ENCODE measurements at places on chromosomes 2 and 18. TPM values are rescaled to one million over a fixed set of nuclear protein-coding genes. Genes with fewer than 3 reads are reported as not detected.

The OTOS gene
- not detected for polyA plus RNA-seq

- DNase-seq = no peak
Measured at GRCh38 chr18:72223733-72224132, 320.4 kb downstream of the CBLN2 start.

GRCh38 chr18:59752666-59753065, 55.4 kb upstream of the CCBE1 start:
- no peak for DNase-seq

GRCh38 chr2:69916106-69916505, 1.2 kb downstream of the MXD1 start:
- no peak for DNase-seq

DNA sequence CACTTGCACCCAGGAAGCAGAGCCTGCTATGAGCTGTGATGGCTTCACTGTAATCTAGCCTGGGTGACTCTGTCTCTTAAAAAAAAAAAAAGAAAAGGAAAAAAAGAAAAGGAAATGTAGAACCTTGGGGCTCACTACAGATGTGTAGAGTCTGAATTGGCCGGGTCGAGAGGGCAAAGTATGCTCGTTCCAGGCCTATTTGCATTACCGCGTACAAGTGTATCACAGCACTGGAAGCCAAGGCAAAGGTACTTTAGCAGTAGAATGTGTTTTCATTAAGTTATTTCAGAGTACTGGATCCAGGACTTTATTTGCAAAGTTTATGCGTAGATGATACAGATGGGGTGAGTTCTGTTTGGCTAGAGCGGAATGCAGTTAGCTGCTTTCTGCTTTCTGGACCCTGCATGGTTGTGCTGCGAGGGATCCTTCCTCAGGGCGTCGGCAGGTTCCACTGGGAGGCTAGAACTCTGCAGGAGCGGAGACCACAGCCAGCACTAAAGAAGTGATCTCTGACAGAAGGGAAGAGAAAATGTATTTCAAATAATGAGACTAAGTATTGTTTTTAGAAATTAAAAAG, 51.8 kb downstream of the LDLRAD4 start:
- no peak for DNase-seq

DNA sequence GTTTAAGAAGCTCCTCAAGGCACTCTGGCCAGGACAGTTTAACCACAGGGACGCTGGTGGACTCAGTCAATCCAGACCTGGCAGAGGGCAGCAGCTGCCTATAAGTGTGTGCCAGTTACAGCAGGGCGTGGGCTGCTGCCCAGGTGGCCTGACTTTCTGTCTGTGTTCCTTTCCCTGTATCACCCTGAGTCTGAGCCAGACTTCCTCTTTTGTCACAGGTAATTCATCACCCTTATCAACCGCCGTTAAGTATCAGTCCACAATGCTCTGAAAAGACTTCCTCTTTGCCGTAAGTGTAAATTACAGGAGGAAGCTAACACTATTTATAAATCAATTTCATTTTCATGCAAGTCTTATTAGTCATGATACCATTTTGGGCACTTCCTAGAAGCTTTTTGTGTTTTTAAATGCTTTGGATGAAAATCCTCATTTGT, 7.0 kb downstream of the LPIN1 start:
- no peak for DNase-seq

GRCh38 chr2:151007365-151007764, 254.3 kb downstream of the RBM43 start:
- no peak for DNase-seq

DNA sequence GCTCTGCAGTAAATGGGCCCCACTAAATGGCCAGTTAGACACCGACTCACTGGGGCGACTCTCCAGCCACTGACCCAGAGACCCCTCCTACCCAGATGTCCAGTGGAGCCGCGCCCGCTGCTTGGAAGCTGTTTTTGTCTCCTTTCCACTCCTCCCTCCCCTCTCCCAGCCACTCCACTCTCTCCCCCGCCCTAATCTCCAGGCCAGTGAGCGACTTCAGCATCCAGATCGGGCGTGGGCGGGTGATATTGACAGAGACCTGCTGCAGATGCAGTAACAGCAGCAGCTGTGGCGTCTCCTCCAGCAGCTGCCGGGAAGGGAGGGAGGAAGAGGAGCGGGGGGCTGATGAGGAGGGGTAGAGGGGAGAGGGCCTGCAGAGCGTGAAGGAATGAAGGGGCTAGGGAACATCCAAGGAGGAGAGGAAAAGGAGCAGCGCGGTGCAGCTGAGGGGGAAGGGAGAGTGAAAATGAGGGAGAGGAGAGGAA, at the start of gene SCN7A:
Gene SCN7A (minus strand): TSS at position 110 of the 485 bp plus-strand sequence. CDS start 16,553 bp downstream, outside the sequence.
- DNase-seq = peak; percentile 77

DNA sequence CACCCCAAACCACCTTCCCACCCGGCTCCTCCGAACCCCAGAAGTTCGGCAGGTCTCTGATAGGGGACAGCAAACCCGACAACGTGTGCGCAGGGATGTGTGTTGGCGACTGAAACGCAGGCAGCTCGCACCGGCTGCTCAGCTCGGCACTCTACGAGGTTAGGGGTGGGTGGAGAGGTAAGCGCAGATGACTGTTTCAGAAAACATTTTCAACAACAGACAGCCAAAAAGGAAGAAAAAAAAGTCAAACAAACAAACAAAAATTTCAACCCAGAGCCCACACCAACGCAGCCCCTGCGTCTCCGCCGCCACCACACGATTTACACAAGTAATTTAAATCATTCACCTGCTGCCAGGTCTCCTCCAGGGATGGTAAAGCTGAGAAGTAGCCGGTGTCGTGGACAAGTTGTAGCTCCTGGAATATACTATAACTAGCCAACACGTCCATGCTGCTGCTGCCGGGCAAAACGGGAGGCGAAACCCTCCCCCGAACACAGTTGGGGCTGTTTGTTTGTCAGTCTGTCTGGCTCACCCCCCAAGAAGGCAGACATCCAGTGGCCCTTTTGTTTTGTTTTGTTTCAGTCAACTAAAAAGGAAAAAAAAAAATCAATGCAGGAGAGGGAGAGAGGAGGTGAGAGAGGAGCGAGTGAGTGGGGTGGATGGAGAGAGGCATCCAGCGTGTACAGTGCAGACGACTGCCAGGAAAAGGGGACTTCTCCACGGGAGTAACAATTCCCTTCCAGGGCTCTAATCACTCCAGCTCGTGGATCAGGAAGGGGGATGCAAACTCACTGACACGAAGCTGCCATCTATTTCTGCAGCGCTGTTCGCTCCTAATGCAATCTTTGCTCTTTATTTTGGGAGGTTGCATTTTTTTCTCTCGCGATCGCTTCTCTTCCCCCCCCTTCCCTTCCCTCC, at the start of gene KLF7:
Gene KLF7 (minus strand): TSS at position 828 of the 918 bp plus-strand sequence. CDS start 380 bp downstream, at position 448.
- DNase-seq = no peak

GRCh38 chr18:50207722-50208121, 12.8 kb upstream of the MYO5B start:
- DNase-seq = no peak

The ASB1 gene
- 28.4 TPM for polyA plus RNA-seq

GRCh38 chr18:73079920-73080319, 212.1 kb upstream of the NETO1 start:
- DNase-seq = no peak

- DNase-seq = no peak
Measured at GRCh38 chr2:238063414-238064189, 2.8 kb downstream of the SCLY start.

The NT5C1B gene
- polyA plus RNA-seq = 0.69 TPM

DNA sequence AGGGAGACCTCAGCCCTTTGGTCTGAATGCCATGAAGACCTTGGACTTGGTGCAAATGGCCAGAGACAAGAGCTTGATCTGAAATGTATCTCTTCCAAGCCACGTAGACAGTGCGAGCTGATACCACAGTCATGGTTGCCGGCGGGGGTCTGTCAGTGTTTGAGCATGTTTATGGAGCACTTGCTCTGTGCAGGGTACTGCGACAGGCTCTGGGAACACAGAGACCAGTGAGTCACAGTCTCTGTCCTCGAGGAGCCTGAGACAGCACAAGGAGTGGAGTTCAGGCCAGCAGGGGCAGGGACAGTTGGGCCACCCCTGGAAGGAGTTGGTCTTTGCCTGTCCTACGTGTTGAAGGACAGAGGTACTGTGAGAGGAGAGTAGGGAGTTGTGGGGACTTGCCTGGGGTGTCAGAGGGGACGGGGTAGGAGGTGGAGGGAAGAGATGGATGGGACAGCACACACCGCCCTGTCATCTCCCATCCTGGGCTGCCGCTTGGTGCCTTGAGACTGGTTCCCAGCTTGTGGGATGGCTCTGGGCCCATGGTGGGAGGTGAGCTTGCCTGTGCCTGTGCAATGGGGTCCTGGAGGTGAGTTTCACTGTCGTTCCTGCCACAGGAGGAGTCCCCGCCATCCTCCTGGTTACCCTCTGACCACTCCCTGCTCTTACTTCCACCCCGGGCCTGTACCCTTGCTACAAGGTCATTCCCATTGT, 39.5 kb downstream of the ATP6V1C2 start:
- DNase-seq = no peak

The C2orf78 gene
- not detected for polyA plus RNA-seq

DNA sequence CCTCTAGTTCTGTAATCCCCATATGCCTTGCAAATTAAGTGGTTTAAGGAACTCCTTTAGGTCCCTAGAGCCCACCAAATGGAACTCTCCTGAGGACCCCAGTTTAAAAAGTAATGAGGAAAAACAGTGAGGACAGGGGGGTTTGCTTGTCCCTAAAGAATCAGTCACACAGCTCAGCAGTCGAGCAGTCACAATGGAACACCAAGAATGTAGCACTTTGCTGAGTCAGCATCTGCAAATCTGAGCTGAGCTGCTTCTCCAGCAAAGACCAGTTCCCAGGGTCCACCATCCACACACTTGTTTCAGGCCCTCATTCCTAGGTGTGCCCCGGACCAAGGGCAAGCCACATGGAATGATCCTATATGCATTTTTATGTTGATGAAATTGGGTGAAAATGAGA, 46.2 kb upstream of the NEDD4L start:
- DNase-seq = no peak

DNA sequence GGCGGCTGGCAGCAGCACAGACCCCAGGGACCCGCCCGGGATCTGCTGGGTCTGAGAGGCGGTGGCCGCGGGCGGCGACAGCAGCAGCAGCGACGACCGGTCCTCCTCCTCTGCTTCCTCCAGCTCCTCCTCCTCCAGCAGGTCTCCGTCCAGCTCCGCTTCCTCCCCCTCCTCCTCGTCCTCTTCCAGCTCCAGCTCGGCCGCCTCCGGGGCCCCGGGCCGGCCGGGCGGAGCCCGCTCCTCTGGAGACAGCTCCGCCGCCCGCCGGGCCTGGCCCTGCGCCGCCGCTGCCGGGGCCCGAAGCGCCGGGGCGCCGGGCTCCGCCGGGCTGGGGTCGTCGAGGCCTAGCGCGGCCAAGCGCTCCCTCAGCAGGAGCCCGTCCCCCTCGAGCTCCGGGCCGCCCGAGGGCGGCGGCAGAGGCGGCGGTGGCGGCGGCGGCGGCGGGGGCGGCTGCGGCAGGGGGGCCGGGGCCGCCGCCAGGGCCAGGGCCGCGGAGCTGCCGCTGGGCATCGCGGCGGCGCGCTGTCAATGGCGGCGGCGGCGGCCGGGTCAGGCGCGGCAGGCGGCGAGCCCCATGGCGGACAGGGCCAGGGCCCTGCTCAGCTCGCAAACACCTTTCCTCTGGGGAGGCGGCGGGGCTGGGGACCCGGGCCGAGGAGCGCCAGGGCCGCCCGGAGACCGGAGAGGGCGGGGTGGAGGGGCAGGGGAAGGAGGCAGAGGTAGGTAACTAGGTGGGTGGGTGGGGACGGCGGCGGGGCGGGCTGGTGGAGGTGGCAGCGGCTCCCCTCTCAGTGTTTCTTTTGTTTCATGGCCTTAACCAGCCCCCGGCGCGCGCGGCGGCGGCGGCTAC, 445 bp downstream of the MEX3C start:
- peak; percentile 48 for DNase-seq

- DNase-seq = no peak
Measured at GRCh38 chr2:168494190-168494711, 38.2 kb downstream of the CERS6 start.

The GCG gene
- polyA plus RNA-seq = not detected

DNA sequence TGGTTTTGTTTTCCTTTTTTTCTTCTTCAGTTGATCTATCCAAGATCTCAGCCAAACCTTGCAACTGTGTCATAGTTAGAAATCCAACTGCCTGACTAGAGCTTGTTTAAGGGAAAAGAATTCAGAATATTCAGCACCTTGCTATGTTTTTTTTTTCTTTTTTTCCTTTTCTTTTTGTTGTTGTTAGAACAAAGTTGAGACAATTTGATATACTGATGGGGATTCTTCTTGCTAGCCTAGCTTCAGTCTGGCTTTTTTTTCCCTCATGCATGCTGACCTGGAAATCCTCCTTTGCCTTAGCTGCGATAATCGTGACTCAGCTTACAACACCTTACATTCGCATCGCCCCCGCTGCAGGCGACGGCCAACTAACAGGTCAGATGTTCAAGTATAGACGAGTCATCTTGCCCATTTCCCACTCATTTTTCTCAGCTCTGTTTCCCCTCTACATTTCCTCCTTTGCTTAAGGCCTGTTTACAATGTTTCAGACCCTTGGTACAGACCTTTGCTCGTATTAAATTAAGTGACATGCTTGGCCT, 487.2 kb upstream of the RAB12 start:
- DNase-seq = no peak

The MAP3K19 gene
- polyA plus RNA-seq = 0.60 TPM

- DNase-seq = no peak
Measured at GRCh38 chr2:19963386-19963785, 26.5 kb downstream of the WDR35 start.

The PAIP2B gene
- 18.5 TPM for polyA plus RNA-seq

DNA sequence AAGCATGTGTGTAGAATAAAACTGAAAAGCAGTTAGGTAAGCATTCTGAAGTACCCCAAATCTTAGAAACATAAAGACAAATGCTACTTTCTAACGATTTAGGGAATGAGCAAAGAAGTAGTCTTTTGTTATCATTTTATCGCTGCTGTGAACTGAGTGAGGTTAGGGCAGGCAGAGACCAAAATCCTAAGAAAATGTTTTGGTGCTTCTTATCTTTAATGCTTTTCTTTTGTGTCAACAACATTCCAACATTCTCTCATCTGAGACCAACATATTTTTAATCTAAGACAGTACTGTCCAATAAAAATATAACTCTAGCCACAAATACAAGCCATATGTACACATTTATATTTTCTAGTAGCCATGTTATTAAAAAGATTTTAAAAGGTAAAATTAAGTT, 789.4 kb upstream of the PIK3C3 start:
- no peak for DNase-seq

DNA sequence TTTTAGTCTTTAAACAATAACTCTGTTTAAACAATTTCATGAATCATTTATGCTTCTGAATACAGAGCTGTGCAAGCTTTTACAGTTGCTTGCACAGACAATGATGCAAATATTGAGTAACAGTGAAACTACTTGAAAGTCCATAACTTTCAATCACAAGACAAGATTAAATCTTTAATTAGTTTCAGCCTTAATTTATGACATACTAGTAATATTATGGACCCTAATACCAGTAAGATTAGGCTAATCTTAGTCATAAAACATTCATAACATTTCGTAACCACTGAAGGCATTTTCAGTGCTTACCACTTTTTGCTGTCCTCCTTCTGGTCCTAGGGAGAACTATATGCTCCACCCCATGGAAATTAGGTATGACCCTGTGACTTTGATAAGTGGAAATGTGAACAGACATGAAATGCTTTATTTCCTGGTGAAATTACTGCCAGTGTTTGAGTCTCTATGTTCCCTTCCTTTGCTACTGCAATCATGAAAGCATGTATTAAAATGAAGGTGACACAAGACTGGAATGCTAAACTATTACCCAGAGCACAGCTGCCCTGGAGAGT, 1.8 kb upstream of the COBLL1 start:
- DNase-seq = no peak

GRCh38 chr2:55269645-55269990, 587 bp upstream of the MTIF2 start:
- no peak for DNase-seq

All from right renal pelvis (tissue), 4 donors.